ENCODE measurements at places on chromosomes 1 and 21.

DNA sequence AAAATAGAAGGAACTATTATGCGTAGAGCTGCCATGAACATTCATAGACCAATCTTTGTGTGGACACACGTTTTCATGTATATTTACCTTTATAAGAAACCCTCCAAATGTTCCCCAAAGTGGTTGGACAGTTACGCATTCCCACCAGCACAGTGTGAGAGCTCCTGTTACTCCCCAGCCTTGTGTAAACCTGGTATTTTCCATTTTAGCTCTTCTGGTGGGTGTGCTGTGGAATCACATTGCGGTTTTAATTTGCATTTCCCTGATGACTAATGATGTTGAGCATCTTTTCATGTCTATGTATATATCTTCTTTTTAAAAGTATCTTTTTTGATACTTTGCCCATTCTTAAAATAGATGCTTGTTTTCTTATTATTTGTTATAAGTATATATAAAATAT lies 3.2 kb upstream of the UBASH3A start:
- DNase-seq = no peak

DNA sequence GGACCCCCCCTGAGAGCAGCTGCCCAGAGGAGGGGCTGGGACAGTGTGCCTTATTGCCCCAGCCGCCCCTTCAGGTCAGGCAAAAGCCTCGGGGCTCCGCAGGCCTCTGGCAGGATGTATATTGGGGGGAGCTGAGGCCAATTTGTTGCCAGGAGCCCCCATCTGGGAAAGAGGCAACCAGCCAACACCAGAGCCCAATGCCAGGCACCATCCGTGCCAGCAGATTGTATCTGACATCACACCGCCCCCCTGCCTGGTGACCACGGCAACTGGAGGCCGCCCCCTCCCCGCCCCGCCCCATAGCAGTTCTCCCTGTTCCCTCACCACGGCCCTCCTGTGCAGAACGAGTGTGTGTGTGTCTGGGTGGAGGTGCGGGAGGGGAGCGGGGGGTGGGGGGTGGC lies 3.6 kb upstream of the PLEKHG5 start:
- no peak for DNase-seq

GRCh38 chr21:42287193-42288083 lies 27.8 kb downstream of the TFF3 start:
- DNase-seq = no peak

GRCh38 chr1:207648334-207649209 lies 3.6 kb downstream of the CR1L start:
- no peak for DNase-seq

- DNase-seq = no peak
Observed at GRCh38 chr1:64948216-64948615, 18.1 kb downstream of the JAK1 start.

DNA sequence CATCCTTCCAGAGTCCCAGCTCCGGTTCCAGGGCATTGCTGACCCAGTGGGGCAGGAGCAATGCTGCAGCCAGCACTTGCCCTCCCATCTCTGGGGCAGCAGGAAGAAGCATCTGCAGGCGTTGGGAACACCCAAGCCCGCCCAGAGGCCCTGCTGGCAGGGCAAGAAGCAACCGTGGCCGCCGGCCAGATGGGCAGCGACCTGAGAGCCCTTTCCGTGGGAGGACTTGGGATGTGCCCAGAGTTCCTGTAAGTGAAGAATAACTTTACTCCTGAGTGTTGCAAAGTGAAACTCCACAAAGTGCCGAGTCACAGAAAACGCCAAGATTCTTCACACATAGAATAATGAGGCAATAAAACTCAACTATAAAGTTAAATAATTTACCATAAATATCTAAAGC lies 46.0 kb downstream of the GRIK3 start:
- no peak for DNase-seq

- peak; percentile 23 for DNase-seq
Observed at GRCh38 chr1:152111515-152111968, 3.7 kb downstream of the TCHH start.

DNA sequence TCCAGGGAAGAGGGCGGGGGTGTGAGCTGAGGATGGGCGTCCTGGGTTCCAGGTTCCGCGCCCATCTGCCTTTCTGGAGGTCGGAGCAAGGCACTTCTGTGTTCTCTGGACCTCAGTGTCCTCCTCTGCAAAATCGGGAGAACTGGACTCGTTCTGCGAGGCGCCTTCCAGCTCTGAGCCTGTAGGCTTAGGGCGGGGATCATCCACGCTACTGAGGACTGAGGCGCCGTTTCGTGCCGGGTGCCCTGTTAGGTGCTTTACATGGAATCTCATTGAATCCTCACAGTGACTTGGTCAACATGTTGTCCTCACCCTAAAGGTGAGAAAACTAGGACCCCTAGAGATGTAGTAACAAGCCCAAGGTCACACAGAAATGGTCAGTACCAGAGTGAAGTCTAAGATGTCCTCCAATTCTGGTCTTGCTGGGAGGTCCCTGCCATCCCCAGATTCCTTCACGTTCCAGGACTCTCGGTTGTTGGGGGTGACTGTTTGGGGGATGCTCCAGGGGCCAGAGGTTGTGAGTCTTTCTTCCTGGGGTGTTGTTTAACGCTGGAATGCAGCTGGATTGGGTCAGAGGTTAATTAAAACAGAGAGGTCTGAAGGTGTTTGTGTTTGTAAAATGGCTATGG lies 677 bp downstream of the PRKAA2 start:
- DNase-seq = no peak

- no peak for DNase-seq
Observed at GRCh38 chr1:193856261-193856660, 669.8 kb upstream of the B3GALT2 start.

DNA sequence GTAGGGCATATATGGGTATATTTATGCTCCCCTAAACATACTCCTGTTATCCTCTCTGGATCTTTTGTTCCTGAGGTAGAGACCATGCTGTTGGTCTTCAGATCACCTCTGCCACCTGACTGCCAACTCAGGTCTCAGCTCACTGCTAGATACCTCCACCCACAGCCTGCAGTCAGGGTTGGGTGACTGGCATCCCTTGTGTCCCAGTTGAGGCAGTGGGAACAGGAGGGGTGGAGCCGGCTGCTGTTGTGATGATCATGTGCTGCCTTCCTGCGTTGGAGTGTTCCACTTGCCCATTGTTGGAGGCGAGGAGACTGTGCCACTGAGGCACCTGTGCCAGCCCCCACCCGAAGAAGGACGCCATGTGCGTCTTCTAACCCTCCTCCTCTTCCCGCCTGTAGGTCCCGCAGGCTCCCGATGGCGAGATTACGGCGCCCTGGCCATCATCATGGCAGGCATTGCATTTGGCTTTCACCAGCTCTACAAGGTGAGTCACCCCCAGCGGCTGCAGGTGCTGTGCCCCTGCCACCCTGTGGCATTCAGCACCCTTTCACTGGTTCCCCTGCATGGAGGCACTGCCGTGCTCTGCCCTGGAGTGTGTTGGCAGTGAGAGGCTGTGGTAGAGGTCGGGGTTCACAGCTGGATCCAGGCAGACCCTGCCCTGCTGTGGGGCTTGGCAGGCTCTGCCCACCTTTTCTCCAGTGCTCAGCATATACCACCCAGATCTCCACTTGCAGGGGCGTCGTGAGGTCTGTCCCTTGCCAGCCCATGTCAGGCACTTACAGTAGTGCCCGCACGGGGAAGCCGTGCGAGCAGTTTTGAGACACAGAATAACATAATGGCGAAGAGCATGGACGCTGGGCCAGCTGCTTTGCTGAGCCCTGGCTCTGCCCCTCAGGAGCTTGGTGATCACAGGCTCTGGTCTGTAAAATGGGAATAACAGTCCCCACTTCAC lies 143.5 kb downstream of the PEX14 start:
- no peak for DNase-seq

Data from fibroblast of gingiva (primary cell).